ENCODE measurements at places on chromosomes 16 and 17.

- DNase-seq = no peak
Measured at GRCh38 chr17:46120078-46120477, 73.2 kb downstream of the KANSL1 start.

GRCh38 chr17:44360826-44361225 is 2.8 kb downstream of the FAM171A2 start:
- no peak for DNase-seq

DNA sequence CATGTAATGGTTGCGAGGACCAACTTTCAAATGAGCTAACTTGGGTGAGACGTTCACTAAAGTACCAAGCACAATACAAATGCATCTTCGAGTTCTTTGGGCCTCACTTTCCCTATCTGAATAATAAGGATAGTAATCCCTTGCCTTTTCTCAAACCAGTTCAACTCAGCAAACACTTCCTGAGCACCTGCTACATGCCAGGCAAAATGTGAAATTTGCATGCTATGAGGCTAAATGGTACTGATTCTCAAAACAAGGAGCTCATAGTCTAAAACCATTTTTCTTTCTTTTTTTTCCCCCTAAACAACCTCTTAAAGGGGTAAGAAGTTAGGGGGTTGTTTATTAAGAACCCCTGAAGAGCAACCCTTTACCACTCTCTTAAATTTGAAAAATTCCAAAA is 101.4 kb upstream of the HLF start:
- no peak for DNase-seq

DNA sequence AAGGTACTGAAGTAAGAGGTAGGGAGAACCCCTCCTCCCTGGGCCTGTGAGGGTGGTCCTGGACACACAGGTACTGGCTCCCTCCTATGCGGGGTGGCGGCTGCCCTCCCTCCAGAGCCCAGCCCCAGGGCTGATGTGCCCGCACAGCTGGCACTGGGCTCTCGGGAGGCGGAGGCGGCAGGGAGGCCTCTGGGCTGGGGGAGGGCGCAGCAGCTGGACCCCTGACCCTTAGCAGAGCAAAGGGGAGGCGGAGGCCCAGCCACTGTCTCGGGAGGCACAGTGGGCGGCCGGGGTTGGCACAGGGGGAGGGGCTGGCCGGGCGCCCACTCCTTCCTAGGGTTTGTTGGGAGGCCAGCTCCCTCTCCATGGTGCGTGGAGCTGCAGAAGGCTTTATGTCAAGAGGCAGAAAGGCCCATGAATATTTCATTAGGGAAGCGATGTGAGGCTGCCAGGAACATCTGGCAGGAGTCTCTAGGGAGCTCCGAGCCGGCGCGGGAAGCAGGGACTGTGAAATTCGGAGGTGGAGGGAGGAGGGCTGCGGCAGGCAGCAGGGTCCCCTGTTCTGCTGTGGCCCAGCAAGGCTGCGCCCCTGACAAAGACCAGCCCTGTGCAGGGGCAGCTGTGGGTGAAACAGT is 44.1 kb upstream of the ACSF3 start:
- DNase-seq = no peak

GRCh38 chr17:61443475-61443882 is 8.7 kb upstream of the TBX4 start:
- no peak for DNase-seq

GRCh38 chr17:42672038-42672437 is 4.8 kb downstream of the PLEKHH3 start:
- no peak for DNase-seq

DNA sequence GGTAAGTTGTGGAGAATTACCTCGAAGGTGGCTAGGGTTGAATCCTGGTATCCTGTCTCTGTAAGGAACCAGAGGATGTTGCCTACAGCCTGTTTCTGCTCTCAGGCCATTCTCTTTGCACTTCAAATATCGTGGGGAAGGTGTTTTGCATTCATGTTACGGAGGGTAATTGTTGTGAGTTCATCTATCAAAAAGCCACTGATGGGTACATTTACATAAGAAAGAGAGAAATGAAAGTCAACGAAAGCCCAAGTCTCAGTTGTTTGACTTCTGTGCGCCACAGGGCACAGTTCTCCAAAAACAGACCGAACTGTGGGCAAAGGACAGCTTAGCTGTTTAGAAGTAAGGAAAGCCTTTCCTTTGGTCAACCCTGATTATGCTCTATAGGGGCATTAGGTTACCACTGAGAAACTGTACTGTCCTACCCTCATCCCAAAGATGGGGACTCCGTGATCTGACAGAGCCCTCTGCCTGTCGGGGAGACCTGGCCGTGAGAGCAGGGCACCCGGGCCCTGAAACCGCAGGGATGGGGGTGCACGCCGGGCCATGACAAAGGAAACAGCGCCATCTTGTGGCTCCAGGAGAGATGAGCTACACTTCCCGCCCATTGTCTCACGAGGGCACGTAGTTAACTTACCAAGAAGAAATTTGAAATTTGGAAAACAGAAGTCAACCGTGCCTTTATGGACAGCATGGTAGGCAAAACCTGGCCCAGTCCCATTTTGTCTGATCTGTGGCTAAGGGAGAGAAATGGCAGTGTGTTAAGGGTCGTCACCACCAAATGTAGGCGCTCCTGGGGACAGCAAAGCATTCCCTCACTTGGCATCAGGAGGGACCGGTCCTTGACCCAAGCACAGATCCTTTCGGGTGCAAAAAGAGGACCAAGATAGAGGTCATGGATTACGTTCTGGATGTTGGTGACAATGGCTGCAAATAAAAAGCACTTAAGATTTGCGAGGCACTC is 74.5 kb upstream of the DYNLRB2 start:
- DNase-seq = peak; percentile 1

GRCh38 chr17:42591411-42591810 is 13.9 kb upstream of the PSMC3IP start:
- no peak for DNase-seq

DNA sequence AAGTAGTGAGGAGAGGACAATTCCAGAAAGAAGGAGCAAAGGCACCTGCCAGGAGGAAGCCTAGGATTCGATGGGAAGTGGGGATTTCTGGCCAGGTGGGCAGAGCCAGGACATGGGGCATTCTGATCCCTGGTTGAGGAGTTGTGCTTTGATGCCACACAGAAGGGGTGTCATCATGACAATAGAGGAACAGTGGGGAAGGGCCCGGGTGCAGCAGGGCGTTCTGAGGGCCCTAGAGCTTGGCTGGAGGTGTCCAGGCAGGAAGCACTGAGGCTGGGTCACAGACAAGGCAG is 4.3 kb downstream of the EVPLL start:
- no peak for DNase-seq

- no peak for DNase-seq
Measured at GRCh38 chr17:7903154-7904103, 12.7 kb downstream of the RNF227 start.

GRCh38 chr16:85518398-85519049 is 94.6 kb upstream of the GSE1 start:
- no peak for DNase-seq

DNA sequence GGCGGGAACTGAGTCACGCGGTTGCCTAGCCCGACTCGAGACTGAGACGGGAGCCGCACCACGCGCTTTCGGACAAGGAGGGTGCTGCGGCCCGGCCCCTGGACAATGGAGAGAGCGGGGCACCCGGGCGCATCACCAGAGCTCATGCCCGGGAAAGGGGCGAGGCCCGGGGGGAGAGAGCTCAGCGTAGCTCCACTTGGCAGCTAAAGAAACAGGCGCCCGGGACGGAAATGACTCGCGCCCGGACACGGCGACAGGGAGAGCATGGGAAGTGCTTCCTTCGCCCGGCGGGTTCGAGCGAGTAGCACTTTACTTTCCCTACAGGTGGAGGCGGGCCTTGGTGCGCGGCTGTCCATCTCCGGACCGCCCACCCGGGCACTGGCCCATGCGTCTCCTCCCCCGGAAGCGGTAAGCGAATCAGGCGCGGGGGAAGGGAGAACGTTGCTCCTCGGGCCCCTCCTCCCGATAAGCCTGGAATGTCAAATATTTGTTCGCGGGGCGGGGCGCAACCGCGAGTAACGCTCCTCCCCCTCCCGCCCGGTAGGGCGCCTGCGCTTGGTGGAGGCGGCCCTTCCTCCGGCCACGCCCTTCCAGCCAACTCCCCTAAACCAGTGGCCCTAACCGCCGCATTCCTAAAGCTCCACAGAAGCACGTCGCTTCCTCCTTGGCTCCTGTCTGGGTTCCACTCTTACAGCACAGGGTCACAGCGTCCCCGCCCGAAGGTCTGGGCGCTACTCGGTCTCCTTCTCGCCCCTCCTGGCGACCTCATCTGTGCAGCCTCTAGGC is 1.5 kb upstream of the ESRP2 start:
- peak; percentile 90 for DNase-seq

- DNase-seq = no peak
Measured at GRCh38 chr16:88012360-88012759, 61.1 kb downstream of the BANP start.

- DNase-seq = peak; percentile 56
Measured at GRCh38 chr17:35242158-35242804, 591 bp upstream of the SLFN5 start.

- no peak for DNase-seq
Measured at GRCh38 chr16:85995541-85996423, 96.8 kb downstream of the IRF8 start.

GRCh38 chr16:65634291-65634690 is 512.4 kb upstream of the CDH11 start:
- no peak for DNase-seq

DNA sequence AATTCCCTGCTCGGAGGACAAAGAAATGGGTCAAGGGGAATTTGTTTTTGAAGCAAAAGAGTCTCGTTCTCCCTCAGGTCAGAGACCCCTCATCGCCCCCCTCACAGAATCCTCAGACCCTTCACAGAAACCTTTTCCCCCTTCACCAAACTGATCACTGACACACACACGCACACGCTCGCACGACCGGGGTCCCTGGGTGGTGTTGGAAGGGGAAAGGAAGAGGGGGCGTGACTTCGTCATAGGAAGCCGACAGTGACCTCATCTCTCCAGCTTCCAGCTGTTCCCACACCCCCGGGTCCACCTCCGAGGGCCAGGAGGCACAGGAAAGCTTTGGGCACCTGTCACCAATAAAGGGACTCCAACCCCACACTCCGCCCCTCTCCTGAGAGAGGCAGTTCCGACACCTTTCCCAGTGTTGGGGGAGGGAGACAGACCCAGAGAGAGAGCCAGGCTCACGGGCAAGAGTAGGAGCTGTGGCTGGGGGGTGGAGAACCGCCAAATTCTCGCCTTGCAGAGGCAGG is 1.2 kb downstream of the ASGR1 start:
- no peak for DNase-seq

DNA sequence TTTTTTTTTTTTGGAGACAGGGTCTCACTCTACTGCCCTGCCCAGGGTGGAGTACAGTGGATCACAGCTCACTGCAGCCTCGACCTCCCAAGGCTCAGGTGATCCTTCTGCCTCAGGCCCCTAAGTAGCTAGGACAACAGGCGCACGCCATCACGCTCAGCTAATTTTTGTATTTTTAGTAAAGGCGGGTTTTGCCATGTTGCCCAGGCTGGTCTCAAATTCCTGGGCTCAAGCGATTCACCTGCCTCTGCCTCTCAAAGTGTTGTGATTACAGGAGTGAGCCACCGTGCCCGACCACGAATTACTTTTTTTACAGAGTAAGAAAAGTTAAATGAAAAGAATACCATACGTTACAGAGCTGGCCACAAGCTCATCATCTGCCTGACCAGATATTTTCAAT is 38.9 kb downstream of the AKAP10 start:
- no peak for DNase-seq

GRCh38 chr17:49523706-49524472 is 28.8 kb downstream of the NGFR start:
- no peak for DNase-seq

GRCh38 chr16:46715769-46716305 is 26.4 kb downstream of the ORC6 start:
- no peak for DNase-seq

- no peak for DNase-seq
Measured at GRCh38 chr16:55900616-55901393, 25.6 kb upstream of the CES5A start.

DNA sequence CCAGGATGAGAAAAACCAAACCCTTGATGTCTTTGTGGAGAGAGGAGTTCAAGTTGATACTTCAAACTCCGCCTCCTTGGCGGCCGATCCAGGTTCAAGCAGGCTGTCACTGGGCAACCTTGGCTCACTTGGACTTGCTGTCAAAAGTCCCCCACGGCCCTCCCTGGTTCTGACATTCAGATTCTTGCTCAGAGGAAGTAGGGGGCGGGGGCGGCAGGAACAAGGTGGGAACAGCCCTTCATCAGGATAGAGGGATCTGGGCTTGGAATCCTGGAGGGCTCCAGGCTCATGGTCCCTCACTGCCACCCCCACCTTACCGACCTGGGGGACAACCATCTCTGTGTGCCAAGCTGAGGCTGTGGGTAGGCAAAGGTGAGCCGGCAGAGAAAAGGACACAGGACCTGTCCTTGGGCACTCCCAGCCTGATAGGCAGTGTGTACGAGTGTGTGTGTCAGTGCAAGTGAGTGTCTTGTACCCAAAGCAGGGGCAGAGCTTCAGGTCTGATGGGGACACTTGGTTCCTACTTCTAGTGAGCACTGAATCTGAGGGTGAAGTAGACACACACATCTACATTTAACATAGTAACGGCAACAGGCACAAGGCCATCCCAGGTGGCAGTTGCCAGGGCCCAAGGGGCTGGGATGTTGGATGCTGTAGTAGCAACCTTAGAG is 6.6 kb upstream of the TSPOAP1 start:
- DNase-seq = no peak

GRCh38 chr17:5555254-5555653 is 29.1 kb downstream of the NLRP1 start:
- DNase-seq = no peak

DNA sequence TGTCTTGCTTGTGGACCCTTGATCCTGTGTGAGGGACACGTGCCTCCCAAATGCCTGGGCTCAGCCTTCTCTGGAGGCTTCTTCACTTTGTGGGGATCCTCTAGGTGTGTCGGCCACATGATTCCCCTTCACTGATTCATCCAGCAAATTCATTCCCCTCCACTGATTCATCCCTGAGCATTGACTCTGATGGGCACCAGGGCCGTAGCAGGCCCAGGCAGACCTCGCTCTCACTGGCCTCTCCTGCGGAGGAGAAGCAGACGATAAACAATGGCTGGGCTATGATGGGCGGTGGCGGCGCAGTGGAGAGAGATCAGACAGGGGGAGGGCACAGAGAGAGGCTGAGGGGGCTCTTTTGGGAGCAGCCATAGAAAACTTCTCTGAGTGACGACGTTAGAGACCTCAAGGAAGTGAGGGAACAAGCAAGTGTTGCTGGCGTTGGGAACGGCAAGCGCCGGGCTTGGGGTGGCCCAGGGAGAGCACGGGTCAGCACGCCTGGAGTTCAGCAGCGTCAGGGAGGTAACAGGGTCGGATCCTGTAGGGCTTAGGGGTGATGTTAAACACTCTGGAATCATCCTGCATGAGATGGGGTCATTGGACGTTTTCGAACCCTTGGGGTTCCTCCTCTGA is 17.5 kb upstream of the RPTOR start:
- no peak for DNase-seq

DNA sequence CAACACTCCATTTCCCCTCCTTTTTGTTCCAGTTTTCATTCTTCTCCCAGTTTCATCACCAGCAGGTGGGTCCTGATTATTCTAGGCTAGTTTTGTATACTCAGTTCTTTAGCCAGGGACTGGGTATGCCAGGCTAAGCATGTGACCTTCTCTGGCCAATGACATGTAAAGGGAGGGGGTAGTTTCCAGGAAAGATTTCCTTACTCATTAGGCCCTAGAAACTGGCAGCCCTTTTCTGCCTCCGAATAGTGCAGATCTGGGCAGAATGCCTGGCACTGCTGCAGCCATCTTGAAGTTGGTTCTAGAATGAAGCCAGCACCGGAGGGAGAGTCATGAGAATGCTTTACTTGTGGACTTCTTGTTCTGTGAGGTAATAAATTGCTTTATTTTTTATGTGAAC is 126.9 kb upstream of the AXIN2 start:
- no peak for DNase-seq

Data from NCI-H774 (cell line).